ENCODE measurements at places on chromosomes 2 and 18.

- no peak for DNase-seq
These were observed 392 bp downstream of the ST8SIA3 start for GRCh38 chr18:57352761-57353136.

DNA sequence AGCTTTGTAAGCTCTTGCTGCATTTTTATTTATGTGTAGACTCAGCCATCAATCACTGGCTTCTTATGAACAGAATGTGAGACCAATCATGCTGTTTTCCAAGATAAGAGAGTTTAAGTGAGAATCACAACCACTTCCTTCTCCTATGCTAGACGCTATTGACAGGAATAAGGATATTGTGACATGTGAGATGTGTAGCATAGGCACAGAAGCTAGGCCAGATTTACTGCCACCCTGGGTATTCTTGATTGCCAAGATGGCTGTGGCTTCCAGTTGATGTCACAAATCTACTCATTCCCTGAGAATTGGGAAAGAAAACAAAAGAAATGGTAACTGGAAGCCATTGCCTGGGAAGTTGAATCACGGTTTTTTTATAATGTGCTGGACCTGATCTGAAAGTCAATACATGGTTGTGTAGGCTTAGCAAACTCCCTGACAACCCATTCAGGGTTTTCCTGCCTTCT, 49.9 kb downstream of the RAB27B start:
- DNase-seq = no peak

DNA sequence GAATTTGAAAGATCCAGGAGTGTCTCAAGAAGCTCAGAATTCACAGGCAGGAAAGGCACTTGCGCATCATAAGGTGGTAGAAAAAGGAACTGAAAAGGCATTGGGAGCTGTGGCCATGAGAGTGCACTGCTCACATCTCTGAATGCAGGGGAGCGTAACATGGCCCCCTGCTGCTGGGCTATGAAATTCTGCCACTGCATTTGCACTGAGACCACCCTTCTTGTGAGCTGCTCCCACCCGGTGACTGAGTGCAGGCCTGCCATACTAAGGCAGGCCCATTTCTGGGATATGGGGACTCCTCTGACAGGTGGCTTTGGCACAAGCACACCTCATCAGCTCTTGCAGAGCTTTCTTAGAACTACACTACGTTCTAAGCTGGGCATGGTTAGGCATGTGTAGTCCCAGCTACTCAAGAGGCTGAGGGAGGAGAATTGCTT, 25.3 kb upstream of the STARD7 start:
- DNase-seq = no peak

DNA sequence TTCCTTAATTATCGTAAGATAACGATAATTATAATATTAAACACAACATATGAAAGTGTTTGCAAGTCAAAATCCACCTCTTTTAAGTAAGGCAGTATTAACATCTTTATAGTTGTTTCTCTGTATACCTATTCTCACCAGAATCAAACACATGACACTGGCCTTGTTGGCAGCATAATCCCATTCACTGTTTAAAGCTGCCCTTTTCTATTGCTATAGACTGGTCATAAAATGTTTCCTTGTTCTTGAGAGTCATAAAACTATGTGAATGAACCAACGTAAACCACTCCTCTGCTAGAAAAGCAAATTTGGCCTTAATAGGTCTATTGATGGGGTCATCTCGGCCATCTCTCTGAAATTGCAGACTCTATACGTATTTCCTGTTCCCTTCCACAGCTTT, 293.1 kb downstream of the SLC8A1 start:
- no peak for DNase-seq

GRCh38 chr18:50299626-50300388, 12.3 kb upstream of the CXXC1 start:
- no peak for DNase-seq

GRCh38 chr2:174117951-174118930, 130.1 kb downstream of the OLA1 start:
- DNase-seq = no peak

DNA sequence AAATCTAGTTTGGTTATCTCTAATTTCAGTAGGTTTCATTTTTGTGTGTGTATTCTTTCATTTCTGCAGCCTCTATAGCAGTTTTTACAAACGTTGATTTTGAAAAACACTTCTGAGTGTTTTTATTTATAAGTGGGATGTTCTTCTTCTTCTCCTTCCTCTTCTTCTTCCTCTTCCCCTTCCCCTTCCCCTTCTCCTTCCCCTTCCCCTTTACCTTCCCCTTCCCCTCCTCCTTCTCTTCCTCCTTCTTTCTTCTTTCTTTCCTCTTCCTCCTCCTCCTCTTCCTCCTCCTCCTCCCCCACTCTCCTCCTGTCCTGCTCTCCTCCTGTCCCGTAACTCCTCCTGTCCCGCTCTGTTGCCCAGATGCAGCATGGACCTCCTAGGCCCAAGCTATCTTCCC, 4.2 kb downstream of the UGGT1 start:
- DNase-seq = no peak

DNA sequence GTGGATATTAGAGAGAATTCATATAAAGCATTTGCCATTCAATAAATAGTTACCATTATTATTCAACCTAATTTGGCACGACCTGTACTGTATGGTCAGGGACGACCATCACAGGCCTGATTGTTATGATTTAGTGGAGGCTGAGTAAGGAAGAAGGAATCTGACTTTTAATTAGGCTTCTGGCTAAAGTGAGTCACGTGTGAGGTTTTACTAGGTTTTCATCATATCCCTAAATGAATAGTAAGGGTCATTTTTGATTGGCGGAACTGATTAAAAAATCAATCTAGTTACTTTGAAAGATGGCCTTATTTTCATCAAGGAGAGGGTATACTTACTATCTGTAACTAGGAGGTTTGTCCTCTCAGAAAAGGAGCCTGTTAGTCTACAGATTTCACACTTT, 143.4 kb downstream of the ADCYAP1 start:
- no peak for DNase-seq

GRCh38 chr18:21191596-21192307, 50.3 kb upstream of the GREB1L start:
- no peak for DNase-seq

- DNase-seq = no peak
These were observed 80.9 kb upstream of the CTDP1 start for GRCh38 chr18:79598633-79599175.

DNA sequence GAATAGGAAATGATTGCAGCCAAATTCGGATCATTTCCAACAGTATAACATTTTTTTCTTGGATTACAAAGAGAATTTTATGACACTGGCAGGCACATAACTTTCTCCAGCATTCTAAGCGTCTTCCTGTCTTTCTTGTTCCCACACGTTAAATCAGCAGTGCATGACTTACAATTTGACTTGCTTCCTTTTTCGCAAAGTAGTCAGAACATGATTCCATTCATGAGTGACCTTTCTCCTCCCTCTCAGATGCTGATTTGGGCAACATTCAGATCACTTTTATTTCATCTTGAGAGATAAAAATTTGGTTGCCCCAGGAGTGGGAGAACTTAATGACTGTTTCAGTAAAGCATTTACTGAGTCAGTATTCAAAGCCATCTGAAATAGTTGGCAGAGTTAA, 858.7 kb upstream of the ACVR2A start:
- DNase-seq = no peak

DNA sequence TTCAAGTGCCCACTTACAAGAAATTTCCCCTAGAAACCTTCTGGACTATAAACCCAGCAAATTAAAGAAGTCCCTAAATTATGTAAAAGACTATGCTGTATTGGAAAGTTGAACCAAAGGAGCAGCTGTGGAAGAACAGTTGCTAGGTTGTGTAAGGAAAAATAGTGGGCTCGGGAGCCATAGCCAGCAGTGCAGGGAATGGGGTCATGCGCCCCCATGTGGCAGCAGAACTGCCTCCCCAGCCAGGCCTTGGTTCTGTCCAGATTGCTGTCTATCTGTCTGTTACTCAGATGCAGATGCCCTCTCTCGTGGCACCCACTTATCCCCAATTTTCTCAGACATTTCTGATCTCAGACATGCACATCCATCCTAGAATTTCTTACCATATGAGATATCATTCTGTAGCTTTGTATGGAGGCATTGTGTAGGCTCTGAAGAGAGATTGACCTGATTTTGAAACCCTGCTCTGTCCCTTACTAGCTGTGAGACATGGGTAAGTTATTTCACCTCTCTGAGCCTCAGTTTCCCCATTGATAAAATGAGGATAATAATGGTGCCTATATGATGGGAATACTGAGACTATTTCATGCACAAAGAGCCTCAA, 258.3 kb downstream of the SS18 start:
- no peak for DNase-seq

DNA sequence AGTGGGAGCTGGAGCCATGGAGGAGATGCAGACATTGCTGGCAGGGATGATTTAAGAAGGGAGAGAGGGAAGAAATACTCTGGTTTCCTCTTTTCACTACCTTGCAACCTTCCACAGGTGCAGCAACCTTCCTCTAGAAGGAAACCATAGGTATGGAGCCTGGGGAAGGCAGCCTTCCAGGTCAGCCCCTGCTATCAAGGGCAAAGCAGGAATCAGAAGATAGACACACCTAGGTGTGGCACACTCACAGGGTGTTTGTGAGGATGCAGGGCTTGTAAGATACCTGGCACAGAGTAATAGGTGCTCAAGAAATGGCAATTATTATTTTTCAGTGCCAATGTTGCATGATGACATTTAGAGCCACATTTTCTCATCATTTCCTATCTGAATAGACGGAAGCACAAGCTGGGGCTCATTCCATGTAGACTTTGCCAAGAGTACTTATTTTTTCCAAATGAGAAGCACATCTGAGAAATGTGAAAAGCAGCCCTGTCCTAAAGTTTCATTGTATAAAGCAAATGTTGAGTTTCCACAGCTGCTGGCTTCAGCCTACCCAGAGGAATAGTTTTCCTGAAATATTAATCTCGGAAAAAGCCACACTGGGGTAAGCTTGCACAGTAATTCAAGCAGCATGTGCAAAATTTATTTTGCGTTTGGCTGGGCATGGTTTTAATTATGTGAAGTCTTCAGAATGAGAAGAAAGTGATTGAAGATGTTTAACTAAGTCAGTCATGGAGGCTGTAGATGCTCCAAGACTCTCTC, 20.6 kb downstream of the EVA1A start:
- no peak for DNase-seq

DNA sequence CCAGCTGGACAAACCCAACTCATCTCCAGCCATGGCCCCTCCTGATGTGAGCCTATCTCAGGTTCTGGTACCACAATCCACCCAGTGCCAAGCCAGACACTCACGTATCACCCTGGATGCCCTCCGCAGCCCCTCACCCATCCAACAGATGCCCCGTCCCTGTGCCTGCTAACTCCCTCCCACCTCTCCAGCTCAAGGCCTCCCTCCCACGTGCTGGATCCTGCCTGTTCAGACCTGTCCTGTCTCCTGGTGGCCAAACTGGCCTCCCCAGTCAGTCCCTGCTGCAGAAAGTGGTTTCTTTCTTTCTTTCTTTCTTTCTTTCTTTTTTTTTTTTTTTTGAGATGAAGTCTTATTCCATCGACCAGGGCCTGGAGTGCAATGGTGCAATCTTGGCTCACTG, 86.2 kb downstream of the RRM2 start:
- no peak for DNase-seq

- DNase-seq = peak; percentile 32
These were observed 36.2 kb downstream of the EIF2AK3 start for GRCh38 chr2:88590998-88591613.

DNA sequence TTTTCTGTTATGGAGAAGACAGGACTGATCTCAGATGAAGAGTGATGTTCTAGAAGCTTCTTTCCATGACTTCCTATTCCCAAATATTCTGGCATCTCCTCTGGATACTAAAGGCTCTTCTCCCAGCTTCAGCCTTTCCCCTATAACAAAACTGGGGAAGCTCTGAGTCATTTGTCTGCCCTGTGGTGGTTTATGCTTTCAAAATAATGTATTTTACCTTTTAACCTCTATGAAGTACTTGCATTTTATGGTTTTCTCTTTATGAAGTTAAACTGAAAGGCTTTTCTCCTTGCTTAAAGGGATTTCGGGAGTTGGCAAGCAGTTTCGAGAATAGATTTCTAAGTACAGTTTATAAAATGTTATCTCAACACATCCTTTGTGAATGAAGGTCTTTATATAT, 104.4 kb downstream of the TANC1 start:
- DNase-seq = no peak

DNA sequence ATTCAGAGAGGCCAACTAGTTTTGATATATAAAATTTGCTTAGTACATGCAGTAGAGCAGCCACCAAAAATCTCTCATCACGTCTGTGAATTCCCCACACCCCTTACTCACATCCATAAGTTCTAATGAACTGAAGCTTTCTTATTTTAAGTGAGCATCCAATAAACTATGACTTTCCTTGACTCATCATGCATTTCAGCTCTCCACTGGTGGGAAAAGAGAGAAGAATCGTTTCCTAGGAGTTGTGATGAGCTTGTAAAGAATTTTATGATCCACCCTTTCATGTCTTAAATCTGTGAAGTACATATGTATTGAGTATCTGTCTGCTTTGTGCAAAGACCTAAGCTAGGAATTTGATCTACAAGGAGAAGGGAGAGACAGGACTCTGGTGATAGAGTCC, 428.6 kb downstream of the SETBP1 start:
- no peak for DNase-seq

DNA sequence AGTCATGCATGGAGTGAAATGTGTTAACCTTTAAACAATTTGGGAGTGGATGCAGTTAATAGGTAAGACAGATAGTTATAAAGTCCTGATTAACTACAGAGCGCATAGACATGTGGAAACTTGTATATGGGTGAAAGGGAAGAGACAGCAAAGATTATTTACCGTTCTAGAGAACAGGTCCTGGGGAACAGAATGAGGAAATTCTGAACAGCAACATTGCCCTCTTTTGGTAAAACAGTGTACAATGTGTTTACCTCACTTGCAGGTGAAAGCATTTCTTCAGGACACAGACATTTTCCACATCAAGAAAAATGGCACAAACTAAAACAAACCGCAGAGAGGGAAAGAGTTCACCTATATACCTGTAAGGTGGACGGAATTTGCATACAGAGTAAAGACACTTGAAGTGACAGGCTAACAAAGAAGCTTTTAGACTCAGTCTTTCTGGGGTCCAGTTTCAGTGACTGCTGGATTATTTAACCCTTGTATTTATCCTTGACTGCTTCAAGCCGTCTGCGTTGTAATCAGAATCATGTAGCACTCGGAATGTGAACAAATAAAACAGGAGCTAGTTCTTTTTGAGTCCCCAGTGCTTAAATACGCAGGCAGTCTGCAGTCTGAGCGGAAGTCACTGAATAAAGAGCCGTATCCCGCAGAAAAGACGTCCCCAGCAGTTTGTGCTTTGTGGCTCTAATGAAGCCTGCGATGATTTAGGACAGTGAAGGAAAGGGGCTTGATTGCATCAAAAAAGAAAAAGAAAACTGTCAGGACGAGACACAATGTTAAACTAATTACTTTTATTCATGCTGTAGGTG, 364.8 kb upstream of the GALNT5 start:
- no peak for DNase-seq

DNA sequence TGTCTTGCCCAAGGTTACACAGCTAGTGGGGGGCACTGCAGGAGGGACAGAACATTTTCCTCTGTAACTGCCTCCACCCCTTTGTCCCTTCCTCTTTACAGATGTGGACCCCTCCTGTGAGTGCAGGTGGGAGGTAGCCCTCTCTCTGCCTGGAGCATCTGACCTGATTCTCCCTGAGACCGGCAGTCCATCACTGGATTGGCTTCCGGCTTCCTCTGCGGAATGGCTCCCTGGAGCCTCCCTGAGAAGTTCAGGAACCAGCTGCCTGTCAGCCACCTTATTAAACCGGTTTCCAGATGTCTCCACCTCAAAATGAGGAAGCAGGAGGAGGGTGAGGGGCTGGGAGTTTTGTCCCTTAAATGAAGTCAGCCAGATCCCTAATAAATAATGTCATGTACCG, 67.3 kb upstream of the TNP1 start:
- no peak for DNase-seq

GRCh38 chr2:223932816-223933800, 12.0 kb downstream of the WDFY1 start:
- no peak for DNase-seq

GRCh38 chr2:81206216-81206615, 901.7 kb upstream of the LRRTM1 start:
- no peak for DNase-seq

All from activated CD8-positive, alpha-beta memory T cell treated with anti-CD3 and anti-CD28 coated beads, Interleukin-2, amount 50 U/mL, for 4 hours (primary cell).